ENCODE measurements at places on chromosomes 2 and 18.
A peak's percentile ranks its signal among the peaks of the same experiment; 100 is the strongest.

GRCh38 chr18:47726550-47726949 lies 203.9 kb downstream of the SMAD2 start:
- DNase-seq, result no peak

DNA sequence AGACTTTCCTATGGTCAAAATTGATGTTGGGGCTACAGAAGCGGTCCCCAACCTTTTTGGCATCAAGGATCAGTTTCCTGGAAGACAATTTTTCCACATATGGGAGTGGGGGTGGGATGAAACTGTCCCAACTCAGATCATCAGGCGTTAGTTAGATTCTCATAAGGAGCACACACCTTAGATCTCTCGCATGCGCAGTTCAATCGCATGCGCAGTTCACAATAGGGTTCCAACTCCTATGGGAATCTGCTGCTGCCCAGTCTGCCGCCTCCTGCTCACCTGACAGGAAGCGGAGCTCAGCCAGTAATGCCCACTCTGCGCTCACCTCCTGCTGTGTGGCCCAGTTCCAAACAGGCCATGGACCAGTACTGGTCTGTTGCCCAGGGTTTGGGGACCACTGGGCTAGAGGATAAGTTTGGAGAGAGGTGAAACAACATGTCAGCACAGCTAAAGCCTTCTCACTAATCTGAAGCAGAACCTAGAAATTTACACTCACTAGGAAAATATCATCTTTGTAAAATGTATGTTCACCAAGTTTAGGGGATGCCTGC lies 410.8 kb upstream of the ZNF804A start:
- DNase-seq, result no peak

- no peak for DNase-seq
Observed at GRCh38 chr2:99879481-99879880, 262.9 kb downstream of the AFF3 start.

DNA sequence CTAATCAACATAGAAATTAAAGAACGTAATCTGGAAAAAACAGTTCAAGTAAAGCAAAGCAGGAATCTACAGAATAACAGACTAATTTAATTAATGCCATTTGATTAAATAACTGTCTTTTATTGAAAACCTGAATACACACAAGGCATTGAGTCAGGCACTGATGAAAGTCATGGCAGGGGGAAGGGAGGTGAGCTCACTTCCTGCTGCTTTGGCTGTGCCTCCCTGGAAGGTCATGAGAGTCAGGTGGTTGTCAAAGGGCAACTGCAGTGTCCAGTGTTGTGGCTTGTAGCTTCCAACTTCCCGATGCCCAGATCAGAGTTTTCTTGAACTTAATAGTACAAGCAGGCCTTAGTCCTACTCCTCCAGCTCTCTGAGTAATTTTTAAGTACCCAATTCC lies 180.9 kb downstream of the PID1 start:
- DNase-seq, result no peak

GRCh38 chr2:112012556-112012955 lies 42.5 kb upstream of the TMEM87B start:
- DNase-seq, result no peak

GRCh38 chr2:144451443-144451842 lies 68.5 kb downstream of the ZEB2 start:
- DNase-seq, result no peak

DNA sequence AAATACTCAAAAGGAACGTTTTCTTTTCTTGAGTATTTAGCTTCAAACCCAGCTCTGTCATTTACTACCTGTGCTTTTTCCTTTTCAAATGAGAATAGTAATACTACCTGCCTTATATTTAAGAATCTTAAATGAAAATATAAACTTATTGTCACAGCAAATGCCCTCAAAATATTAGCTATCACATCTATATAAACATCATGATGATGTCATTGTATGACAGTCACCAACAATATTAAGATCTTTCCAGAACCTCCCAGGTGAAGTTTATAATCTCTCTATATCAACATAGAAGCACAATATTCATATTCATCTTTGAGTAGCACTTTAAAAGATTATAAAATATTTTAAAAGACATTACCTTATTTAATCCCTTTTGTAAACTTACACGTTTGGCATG lies 92.2 kb downstream of the DOK6 start:
- DNase-seq, result no peak

DNA sequence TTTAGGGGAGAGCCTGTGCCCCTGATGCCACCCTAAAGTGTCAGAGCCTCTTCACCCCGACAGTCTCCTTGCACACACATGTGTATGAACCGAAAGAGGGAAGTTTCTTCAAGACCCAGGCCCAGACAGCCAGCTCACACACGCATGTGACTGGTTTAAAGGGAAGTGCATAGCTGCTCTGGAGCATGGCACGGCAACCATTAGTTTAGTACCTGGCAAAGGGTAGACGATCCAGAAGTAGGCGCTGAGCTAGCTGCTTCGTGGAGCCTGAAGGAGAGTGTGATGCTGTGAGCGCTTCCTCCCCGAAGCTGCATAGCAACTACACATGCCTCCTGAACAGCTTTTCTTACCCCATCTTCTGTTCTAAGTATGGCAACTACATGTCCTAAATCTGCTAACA lies 91.7 kb downstream of the ZCCHC2 start:
- DNase-seq, result no peak

GRCh38 chr18:55875371-55875901 lies 287.4 kb upstream of the TCF4 start:
- no peak for DNase-seq

DNA sequence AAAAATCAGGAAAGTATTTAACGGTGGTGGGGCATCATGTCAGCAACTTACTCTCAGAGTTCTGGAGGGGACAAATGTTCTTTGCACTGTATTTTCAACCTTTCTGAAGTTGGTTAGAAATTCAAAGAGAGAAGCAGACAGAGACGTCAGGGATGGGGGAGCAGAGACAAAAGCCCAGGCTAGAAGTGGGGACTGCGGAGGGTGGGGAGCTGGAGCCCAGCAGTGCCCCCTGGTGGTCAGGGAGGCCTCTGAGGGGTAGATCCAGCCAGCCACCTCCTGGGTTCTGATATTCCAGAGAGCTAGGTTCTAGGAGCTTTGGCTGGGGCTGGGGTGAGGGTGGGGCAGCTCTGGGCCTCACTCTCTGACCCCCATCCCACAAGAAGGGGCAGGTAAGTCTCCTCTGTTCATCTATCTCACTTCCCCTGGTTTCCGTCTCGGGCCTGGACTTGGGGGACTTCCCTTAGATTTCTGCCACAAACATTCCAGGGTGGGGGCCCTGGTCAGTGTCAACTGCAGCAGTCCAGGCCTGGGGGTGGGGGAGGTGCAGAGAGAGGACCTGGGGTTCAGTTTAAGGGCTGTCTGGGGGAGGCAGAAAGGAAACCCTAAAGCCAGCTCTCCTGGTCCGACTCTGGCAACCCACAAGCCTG lies 8.9 kb downstream of the TNS1 start:
- no peak for DNase-seq

- no peak for DNase-seq
Observed at GRCh38 chr2:150462770-150463169, 24.7 kb downstream of the RND3 start.

DNA sequence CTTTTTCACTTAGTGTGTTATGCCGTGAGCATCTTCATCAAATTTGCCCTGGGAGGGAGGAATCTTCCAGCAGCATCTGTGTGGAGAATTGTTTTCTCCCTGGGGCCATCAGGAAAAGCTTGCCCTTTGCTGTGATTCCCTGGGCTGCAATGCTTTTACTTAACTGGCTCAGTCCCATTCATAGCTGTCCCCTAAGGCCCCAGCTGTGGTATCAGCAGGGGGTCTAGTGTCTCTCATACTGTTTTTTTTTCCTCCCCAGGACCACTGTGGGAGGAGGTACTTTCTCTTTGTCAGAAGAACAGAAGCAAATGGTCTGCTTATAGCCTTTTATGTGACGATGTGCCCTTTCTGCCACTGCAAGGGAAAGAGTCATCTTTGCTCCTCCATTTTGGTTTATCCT lies 176.8 kb upstream of the CELF4 start:
- DNase-seq, result no peak

DNA sequence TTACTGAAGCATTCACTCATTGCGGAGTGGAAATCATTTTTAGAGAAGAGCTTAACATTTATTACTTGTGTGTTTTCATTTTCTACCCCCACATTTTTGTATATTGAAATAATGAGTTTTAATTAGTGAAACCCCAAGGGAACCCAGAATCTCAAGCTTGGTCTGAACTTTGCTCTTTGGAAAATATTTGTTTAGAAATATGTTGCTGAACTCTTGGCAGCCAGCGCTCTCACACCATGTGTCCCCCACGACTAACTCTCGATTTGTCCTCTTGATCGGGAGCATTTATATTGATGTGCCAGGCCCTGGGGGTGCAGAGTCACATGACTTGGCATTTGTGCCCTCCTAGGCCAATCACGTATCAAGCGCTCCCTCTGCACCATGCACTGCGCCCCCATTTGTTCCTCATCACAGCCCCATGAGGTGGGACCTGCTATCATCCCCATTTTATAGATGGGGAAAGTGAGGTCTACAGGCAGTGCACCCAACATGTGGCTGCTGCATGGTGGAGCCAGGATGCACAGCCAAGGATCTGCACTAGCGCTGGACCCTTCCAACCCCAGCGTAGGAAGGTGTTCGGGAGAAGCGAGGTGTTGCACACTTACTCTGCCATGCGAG lies 149.7 kb downstream of the NCK2 start:
- DNase-seq, result no peak

DNA sequence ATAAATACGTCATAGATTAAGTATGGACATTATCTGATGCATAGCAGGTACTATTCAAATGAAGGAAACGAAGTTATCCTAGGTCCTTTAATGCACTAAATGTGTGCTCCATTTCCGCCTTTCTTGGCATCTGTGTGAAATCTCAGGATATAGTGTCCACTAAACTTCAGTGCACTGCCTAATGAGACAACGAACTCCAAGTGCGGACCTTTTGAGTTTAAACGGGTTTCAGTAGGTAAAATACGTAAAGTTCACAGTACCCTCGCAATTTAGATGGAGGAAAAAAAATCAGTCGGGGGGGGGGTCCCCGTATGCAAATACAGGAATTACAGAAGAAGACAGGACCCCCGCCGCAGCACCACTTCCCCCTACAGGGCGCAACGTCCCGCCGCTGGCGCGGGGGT lies 729 bp upstream of the REL start:
- no peak for DNase-seq

GRCh38 chr2:7749895-7750559 lies 832.8 kb downstream of the RNF144A start:
- no peak for DNase-seq

- DNase-seq, result no peak
Observed at GRCh38 chr18:25240420-25240770, 111.6 kb downstream of the ZNF521 start.

DNA sequence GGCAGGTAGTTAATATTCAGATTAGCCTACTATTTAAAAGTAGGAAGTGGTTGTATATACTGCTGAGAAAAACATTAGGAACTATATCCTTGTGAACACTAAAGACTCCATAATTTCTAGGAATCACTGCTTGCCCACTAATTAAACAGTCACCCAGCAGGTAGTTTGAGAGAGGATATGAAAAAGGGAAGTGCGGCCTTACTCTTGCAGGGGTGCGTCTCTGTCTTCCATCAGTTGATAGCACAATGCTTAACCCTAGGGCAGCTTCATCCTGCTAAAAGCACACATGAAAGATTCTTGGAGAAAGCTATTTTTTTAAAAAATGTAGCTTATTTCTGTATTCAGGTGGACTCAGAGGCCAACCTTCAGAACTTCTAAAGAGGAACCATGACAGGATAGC lies 53.1 kb upstream of the ATP5MC3 start:
- no peak for DNase-seq

DNA sequence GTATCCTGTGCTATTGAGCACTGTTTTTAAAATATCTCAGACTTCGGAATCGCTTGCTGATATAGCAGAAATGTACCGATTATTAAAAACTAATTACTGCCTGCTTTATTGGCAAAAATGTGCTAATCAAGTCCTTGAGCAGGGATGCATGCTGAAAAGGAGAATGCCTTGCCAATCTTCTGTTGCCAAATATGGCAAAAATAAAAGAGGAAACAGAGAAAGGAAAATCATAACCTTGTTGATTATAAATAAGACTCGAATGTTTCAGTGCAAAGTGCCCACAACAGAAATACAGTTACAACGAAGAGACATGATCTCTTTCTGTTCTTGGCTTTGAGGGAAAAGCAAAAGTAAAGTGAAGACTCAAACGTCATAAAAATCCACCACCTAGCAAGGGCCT lies 248.5 kb downstream of the TMEM182 start:
- no peak for DNase-seq

DNA sequence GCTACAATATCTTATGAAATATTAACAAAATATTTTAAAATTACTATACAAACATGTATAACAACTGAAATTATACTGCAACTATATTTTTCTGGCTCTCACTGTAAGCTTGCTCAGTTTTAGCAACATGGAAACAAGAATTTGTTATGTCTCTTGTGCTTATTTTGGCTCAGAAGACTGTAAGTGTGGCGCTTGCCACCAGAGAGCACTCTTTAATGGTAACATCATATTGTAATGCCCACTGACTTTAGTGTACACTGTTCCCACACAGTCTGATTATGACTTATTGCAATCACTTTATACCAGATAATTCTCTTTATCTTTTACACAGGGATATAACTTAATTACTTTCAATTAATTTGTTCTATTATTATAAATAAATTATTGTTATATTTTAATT lies 1500.6 kb upstream of the TMEFF2 start:
- peak; percentile 8 for DNase-seq

- peak; percentile 20 for DNase-seq
Observed at GRCh38 chr2:217826520-217826919, 176.3 kb downstream of the TNS1 start.

- peak; percentile 13 for DNase-seq
Observed at GRCh38 chr2:140600116-140600515, 1530.7 kb downstream of the LRP1B start.

- no peak for DNase-seq
Observed at GRCh38 chr2:72894514-72894913, 7.3 kb downstream of the SPR start.

GRCh38 chr18:59461171-59461570 lies 102.1 kb upstream of the LMAN1 start:
- peak; percentile 52 for DNase-seq

- no peak for DNase-seq
Observed at GRCh38 chr2:145190031-145190703, 670.2 kb upstream of the ZEB2 start.

- no peak for DNase-seq
Observed at GRCh38 chr18:73023975-73024374, 156.2 kb upstream of the NETO1 start.

DNA sequence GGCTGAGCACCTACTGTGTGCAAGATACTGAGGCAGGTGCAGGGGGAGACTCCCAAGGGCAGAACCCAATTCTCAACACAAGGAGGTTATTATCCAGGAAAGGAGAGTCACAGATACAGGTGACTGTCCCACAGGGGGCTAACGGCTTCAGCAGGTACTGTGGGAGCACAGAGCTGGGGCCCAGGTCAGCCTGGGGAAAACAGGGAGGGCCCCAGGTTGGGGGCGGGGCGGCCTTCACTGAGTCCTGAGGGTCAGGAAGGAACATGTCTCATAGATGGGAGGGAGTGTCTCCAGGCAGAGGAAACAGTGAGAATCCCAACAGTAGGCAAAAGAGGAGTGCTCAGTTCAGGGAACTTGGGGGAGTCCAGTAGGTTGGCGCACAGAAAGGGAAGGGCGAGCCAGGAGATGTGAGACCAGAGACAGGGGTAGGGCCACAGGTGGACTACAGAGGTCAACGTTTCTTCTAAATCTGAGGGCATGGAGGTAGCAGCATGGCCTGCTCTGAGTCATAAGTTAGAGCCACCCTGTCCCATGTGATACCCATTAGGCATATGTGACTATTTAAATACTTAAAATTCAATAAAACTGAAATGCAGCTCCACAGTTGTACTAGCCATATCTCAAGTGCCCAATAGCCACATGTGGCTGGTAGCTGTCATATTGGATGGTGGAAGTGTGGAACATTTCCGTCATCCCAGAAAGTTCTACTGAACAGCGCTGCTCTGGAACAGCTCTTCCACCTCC lies 157.2 kb downstream of the TTC32 start:
- no peak for DNase-seq

Measured in RWPE1 (cell line).